ENCODE measurements at places on chromosomes 6 and 20.

DNA sequence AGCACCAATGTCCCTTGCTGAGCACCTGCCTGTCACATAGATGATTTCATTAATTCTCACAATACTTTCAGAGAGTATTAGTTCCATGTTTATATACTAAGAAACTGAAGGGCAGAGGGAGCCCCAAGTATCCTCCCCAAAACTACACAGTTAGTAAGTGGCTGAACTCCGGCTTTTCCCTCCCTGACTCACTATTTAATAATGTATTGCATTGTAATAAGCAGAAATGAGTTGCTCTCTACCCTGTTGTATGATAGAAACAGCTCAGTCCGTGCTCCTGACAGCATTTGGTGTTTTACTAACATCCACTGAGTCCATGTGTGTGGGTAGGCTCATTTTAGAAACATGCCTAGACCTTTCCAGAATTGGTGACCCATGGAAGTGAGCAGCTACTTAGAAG, 76.8 kb downstream of the OLIG3 start:
- no peak for DNase-seq

DNA sequence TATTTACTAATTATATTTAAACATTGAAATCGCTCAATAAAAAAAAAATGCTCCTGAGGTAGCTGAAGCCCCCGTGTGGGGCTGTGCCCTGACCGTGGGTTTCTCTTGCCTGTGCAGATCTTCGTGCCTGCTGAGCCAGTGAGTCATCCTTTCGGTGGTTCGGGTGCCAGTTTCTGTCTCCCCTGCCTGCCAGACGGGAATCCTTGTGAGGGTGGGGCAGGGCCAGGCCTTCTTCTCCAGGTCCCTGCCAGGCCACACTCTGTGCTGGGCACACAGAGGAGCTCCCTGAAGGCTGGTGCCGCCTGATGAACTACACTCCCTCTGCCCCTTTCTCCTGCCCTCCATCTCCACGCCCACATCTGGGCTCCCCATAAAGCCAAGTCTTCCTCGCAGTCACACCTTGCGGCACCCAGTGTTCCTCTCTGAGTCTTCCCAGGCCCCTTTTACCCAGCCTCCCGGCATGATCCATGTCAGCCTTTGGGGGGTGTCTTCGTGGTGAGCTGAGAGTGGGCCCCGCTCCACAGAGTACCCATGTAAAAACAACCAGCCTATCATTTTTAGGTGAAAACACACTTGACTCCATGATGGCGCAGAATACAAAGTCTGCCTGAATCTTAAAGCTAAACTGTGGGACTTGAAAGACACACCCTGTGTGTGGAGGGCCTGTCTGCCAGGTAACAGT, 19.3 kb downstream of the FGD2 start:
- no peak for DNase-seq

DNA sequence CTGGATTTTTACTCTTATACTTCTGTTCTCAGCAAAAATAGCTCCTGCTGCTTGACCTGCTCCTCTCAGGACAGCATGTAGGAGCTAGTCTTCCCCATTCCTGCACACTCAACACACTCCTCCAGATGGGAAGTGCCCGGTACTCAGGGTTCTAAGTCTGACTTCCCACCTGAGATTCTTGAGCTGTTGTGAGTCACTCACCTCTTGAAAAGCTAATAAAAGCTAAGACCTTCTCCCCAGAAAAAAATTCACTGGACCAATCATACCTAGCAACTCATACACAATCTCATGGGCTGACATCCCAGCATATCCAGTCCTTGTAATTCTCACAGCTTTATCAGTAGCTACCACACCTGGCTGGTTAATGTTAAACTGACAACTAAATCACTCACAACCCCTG, 53.5 kb downstream of the TRPC4AP start:
- DNase-seq = no peak

GRCh38 chr6:160331753-160332152, 16.4 kb upstream of the SLC22A3 start:
- no peak for DNase-seq

GRCh38 chr6:166446146-166446545, 63.4 kb upstream of the MPC1 start:
- DNase-seq = no peak

All from brain microvascular endothelial cell (primary cell).